ENCODE measurements at places on chromosomes 3 and 15.

DNA sequence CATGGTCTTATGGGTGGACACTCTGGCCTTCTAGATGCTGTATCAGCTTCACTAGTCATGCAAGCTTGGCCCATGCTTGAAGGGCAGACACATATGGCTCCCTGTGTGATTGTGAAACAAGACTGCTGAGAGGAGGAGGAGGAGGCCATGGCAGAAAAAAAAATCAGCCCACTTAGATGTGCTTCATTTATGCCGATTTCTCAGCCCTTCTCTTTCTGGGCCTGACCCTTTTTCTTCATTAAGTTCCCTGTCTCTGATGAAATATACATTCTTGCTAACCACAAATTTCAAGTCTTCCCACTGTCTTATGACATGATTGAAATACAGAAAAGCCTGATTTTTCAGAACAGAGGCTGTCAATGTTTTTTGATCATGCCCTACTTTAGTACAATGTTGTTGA is 213.0 kb upstream of the FEZF2 start:
- DNase-seq, result no peak

DNA sequence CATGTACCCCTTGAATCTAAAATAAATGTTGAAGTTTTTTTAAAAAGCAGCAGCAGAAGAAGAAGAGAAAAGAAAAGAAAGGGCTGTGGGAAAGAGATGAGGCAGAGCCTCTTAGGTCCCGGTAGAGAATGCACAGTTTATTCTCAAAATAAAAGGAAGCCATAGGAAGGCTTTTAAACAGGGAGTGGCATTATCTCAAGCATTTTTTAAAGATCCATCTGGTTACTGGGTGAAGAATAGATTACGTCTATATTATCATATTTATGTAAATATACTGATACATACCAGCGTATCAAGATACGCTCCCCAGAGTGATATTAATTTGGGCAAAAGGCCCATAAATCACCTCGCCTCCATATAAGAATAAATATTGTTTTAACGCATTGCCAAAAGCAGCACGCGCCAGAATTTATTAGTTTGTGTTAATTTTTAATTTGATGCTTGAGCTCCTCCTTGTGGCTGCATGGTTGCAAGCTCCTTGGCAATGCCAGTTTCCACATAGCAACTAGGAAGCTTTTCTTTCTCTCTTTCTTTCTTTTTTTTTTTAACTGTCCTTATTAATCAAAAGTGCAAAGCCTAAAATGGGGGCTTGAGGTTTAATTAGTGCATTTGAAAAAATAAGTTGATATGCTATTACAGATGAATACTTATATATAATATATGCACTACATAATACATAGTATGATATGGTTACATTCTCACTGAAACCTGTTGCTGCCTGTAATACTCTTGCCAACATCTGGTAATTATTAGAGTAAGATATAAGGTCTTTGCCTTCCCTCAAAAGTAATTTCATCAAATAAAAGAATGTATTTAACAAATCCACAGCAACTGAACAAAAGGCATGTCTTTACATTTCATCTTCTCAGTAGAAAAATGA is 242.8 kb upstream of the UBE2E2 start:
- no peak for DNase-seq

GRCh38 chr15:75452865-75453702 is 1.6 kb upstream of the SIN3A start:
- DNase-seq, result no peak

- no peak for DNase-seq
These were observed 246.0 kb upstream of the CBLB start for GRCh38 chr3:106114848-106115247.

- DNase-seq, result no peak
These were observed 74.7 kb downstream of the XXYLT1 start for GRCh38 chr3:195196266-195196665.

GRCh38 chr3:121707531-121708273 is 41.8 kb downstream of the GOLGB1 start:
- DNase-seq, result no peak

GRCh38 chr3:46091741-46092701 is 64.7 kb upstream of the XCR1 start:
- no peak for DNase-seq

GRCh38 chr15:96503276-96503675 is 172.8 kb downstream of the NR2F2 start:
- DNase-seq, result no peak

Data from hematopoietic multipotent progenitor cell treated with erythropoietin and hydrocortisone succinate and interleukin-3 and kit ligand, for 15 days (in vitro differentiated cells).